Posterior vena cava (tissue), 2 donors: ENCODE measurements at places on chromosomes 13 and 19. TPM values are rescaled to one million over a fixed set of nuclear protein-coding genes. Genes with fewer than 3 reads are reported as not detected.
A peak's percentile ranks its signal among the peaks of the same experiment; 100 is the strongest.

- DNase-seq: no peak
Observed at GRCh38 chr13:102779436-102780159, 6.0 kb upstream of the TEX30 start.

DNA sequence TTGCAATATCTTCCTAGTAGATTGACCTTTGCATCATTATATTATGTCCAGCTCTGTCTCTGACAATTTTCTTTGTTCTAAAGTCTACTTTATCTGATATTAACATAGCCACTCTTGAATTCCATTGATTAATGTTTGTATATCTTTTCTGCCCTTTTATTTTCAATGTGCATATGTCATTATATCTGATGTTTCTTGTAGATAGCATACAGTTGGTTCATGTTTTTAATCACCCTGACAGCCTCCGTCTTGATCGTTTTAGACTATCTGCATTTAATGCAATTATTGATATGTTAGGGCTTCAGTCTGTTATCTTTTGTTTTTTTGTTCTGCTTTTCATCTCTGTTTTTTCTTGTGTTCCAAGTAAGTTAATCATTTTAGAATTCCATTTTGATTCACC, 159.8 kb downstream of the ENOX1 start:
- DNase-seq: no peak

DNA sequence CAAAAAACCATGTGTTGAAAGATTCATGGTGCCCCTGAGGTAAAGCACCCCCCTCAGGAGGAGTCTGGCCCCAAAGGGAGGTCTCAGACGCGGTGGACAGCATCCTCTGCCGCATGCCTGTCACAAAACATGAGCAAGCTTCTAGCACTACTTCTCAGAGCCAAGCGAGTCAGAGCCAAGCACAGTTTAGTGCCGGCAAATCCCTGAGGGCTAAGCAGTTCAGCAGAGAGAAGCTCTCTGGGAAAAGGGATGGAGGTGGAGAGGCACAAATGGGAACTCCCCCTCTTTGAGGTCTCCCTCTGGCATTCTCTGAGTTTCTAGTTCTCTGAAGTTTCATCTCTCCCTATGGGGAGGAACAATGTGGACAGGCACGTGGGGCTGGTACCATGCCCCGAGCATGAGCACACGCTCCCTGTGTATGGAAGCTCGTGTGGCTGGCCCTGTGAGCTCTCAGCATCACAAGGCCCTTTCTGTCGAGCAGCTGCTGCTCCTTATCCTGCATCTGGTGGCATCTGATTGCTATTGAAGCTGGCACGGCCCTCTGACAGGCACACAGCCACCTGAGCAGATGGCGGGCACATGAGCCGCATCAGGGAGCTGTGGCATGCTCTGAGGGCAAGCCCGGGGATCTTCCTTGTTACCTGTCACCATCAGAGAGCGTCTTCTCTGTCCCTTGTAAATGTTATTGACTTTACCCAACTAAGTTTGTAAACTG, 325.1 kb downstream of the SLC7A1 start:
- no peak for DNase-seq

- peak; percentile 34 for DNase-seq
Observed at GRCh38 chr13:99375738-99376080, 68.5 kb upstream of the GPR183 start.

GIPC1 gene
- total RNA-seq: 46.1 TPM

PRR12 gene
- total RNA-seq: 18.8 TPM
